Stimulated activated CD4-positive, alpha-beta T cell treated with anti-CD3 and anti-CD28 coated beads, Interleukin-1b, Interleukin-23, amount 100 ng/mL, for 1 hour (primary cell): ENCODE measurements at places on chromosomes 13 and 19.

DNA sequence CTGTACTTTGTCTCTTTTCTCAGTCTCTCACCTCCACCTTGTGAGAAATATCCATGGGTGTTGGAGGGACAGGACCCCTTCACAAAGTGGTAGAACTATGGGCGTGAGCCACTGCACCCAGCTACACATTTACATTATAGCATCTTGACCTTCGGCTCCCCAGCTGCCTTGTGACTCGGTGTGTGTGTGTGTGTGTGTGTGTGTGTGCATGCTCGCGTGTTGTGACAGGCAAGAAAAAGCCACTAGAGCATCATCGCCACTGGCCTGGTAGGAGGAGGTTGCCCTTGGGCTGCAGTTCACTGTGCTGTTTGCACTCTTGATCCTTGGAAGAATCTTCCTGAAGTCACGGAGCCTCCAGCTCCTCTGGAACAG is 13.7 kb upstream of the ZNF888 start:
- DNase-seq: no peak

DNA sequence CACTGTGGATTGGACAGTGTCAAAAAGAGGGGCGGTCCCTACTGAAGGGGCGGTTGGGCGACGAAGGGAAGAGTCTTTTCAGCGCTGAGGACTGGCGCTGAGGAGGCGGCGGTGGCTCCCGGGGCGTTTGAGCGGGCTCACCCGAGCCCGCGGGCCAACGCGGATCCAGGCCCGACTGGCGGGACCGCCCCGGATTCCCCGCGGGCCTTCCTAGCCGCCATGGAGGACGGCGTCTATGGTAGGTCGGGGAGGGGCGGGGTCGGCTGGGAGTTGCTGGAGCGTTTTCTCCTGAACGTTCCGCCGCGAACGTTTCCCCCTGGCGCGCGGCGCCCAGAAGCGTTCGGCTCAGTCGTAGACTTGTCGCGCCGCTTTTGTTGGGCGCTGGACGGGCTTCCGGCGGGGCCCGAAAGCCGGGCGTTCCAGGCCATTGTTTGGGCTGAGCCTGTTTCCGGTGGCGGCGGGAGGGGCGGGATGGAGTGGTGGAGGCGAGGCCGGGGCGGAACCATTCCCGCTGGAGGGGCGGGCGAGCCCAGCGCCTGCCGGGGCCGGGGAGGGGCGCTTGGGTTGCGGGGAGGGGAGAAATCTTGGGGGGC is at the start of gene CYTH2:
TSS of gene CYTH2 (plus strand) at position 81 of the 593 bp plus-strand sequence. CDS start at position 220, 139 bp downstream.
- DNase-seq: peak; percentile 27

GRCh38 chr19:41892173-41892902 is 9.4 kb downstream of the ARHGEF1 start:
- DNase-seq: no peak

DNA sequence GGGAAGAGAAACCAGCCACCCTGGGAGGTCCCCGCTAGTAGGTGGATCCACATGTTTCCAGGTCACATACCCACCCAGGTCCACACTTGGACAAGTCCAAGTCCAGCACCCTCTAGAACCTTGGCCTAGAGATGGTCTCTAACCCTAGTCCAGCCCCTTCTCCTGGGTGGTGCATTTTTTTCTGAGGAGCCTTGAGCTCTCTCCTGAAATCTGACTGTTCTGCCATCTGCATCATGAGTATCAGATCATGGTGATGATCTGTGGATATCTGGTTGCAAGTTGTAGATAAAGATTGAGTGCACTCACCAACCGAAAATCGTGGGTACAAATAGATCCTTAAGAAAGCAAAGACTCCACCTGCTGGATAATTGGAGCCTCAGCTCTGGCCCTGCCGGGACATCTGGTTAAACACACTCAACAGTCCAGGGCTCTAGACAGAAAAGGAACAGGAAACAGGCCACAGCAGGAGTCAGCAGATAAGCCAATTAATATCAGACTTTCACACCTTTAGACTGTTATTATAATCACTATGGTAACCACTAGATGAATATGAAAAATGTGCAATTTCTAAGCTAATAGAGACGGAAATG is 41.1 kb downstream of the GPR12 start:
- no peak for DNase-seq

GRCh38 chr19:35732540-35733179 is 9.6 kb downstream of the IGFLR1 start:
- DNase-seq: no peak

DNA sequence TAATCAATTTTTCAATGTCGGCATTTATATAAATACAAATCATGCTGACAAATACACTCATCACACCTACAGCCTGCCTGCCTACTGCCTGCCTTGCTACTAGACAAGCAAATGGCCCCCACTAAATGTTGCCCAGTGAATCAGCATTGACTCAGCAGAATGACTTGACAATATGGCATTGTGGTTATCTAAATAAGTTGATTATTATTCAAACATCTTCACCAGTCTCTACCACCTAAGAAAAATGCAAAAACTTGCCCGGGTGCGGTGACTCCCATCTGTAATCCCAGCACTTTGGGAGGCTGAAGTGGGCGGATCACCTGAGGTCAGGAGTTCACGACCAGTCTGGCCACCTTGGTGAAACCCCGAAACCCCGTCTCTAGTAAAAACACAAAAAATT is 296.1 kb downstream of the PCDH9 start:
- DNase-seq: no peak

- no peak for DNase-seq
Measured at GRCh38 chr19:45254044-45254531, 3.0 kb downstream of the MARK4 start.

DNA sequence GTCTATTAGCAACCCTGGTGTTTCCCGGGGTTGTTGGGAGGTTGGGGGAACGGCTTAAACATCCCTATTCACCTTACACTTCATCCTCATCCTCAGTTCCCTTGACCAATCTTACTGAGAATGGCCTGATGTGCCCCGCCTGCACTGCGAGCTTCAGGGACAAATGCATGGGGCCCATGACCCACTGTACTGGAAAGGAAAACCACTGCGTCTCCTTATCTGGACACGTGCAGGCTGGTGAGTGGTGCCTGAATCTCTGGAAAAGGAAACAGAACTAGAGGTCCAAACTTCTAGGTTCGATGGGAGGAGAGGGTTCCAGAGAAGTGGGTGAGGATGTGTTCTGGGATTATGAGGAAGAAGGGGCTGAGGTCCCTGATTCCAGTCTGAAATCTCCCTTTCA is 5.9 kb downstream of the PINLYP start:
- no peak for DNase-seq

- no peak for DNase-seq
Measured at GRCh38 chr13:24039621-24040475, 120.7 kb upstream of the SPATA13 start.

DNA sequence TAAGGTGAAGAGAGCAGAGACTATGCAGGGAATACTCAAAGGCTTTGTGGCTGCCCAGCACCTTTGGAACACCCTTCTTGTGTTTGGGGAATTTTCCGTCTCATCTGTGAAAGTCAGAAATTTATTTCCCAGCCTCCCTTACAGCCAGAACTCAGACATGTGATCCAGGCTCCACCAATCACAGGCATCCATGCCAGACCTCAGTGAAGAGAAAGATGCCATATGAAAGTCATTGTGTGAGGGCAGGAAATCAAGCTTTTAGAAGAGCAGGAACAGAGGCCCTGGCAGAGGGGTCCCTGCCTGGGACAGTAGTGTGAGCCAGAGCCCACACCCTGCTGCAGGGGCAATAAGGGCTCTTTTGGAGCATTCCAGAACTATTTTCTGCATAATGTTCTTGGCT is 12.1 kb downstream of the CCDC70 start:
- no peak for DNase-seq

GRCh38 chr13:21338156-21338555 is 120.9 kb downstream of the ZDHHC20 start:
- no peak for DNase-seq

DNA sequence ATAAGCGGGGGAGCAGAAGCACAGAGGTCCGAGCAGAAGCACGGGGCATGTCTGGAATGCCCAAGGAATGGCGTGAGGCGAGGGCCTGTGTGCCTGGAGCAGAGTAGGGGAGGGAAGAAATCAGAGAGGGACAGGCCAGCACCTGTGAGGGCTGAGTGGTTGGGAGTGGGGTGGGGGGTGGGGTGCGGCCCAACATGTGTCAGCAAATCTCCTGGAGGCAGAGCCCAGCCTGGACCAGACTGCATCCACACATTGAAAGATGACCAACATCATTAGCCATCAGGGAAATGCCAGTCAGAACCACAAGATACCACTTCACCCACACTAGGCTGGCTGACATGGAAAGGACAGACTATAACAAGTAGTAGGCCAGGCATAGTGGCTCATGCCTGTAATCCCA is 11.2 kb downstream of the CLASRP start:
- no peak for DNase-seq

GRCh38 chr13:48397744-48398143 is 15.2 kb downstream of the LPAR6 start:
- no peak for DNase-seq

DNA sequence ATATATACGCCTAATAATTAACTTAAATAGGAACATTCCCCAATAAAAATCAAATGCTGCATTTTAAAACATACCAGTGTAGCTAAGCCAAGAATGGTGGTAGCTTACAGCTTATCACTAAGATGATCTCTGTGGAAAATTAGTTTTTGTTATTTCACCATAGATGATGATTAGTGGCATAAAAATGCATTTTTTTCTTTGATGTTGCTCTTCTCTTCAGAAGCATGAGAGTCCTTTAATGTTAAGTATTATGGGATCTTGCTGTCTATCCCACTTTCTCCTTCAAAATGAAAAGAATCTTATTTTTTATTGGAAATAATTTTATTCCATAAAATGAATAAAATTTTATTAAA is 731.0 kb downstream of the SLITRK1 start:
- DNase-seq: no peak

DNA sequence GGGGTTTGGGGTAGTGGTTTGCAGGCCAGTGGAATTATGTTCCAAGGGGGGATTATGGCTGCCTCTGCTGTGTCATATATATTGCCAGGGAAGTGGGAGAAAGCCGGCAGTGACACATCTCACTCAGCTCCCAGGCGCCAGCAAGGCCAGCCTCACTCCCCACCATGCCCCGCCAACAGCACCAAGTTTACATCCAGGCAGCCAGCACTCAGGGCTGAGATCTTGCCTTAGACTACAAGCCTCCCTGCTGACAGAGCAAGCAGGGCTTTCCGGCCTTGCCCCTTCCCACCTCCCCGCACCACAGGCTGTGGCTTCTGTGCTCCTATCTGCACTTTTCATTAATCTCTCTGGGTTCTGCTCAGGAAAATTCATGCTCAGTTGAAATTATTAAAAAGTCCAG is 385.1 kb downstream of the MZT1 start:
- no peak for DNase-seq

DNA sequence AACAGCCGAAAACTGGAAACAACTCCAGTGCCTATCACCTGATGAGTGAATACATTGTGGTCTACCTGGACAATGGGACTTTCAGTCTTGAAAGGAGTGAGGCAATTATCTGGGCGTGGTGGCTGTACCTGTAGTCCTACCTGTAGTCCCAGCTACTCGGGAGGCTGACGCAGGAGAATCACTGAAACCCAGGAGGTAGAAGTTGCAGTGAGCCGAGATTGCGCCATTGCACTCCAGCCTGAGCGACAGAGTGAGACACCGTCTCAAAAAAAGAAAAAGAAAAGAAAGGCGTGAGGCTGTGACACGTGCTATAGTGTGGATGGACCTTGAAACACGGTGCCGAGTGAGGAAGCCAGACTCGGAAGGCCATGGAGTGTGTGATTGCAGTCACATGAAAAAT is 4.1 kb upstream of the NTN5 start:
- DNase-seq: no peak

GRCh38 chr13:38180126-38180525 is 169.5 kb upstream of the UFM1 start:
- no peak for DNase-seq

DNA sequence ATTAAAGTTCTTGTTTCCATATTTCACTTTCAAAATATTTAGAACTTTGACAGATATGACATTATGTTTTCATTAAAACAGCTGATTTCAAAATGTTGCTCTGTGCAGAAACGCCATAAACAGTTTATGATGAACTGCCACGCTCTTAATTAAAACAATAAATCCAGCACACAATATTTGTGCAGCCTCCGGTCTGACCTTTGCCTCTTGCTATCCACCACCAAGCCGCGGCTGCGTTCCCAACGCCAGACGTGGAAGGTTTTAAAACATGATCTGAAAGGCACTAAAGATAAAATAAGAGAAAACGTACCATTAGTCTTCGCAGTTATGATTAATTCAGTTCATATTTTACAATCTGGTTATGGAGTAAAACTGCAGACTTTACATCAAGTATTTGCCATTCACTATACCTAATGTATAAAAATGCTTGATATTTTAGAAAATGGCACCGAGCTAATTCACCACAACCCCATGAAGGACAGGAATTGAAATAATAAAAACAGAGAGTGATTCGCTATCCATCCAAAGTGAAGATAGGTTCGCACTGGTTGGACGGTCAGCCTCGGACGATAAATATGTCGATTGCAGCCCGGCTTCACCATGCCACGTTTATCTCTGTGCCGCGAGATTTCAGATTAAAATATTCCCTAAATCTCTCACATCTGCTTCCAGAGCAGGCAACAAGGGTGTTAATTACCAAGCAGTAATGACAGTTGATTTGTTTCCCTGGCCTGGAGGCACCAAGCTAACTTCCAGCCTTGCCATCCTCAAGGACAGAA is 103.3 kb upstream of the ZNF507 start:
- DNase-seq: no peak

GRCh38 chr13:103315711-103316110 is 249.5 kb upstream of the SLC10A2 start:
- no peak for DNase-seq

- no peak for DNase-seq
Measured at GRCh38 chr13:26680123-26680450, 80.5 kb downstream of the GPR12 start.

- peak; percentile 76 for DNase-seq
Measured at GRCh38 chr19:47247308-47247990, 8.9 kb upstream of the CCDC9 start.

- peak; percentile 98 for DNase-seq
Measured at GRCh38 chr19:17334414-17335409, at the start of gene ANO8. Gene ANO8, minus strand, starts transcription at chr19:17334855. Its CDS starts 185 bp downstream, at chr19:17334670.

- DNase-seq: no peak
Measured at GRCh38 chr13:99124046-99124400, 76.6 kb upstream of the UBAC2 start.

- no peak for DNase-seq
Measured at GRCh38 chr19:31351056-31351854, 2.0 kb upstream of the TSHZ3 start.
